ENCODE measurements at places on chromosomes 4 and X.

DNA sequence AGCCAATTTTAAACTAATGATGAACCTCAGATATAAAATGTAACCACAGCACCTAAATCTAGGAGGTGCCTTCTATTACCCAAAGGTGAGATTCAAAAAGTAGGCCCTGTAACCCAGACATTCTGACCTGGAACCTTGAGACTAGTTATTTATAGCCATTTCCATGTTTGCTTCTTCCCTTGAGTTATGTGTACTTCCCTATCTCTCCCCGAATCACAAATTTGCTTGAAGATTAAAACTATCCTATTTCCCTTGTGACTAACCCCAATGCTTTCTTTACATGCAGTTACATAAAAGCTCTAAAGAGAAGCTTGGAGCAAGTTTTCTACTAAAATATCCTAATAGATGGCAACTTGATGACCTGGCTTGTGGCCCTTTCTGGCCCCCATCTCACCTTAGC lies 32.6 kb upstream of the S100G start:
- DNase-seq: no peak

DNA sequence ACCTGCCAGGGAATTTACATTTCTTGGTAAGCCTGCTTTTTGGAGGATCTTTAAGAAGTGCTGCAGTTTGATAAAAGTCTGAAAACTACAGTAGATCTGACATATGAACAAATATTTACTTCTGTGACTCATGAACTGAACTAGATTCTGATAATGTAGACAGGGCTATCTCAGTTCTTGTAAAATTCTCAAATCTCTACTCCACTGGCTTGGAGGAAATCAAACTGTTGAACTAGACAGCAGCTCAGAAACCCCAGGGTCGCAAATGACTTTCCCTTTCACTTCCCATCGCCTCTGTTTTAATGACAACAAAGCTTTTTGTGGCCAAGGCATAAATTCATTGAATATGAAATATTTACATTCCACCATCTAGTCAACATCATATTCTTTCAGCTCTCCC lies 15.4 kb upstream of the OCIAD1 start:
- DNase-seq: no peak

- DNase-seq: no peak
Measured at GRCh38 chr4:55169352-55169961, 44.1 kb upstream of the KDR start.

DNA sequence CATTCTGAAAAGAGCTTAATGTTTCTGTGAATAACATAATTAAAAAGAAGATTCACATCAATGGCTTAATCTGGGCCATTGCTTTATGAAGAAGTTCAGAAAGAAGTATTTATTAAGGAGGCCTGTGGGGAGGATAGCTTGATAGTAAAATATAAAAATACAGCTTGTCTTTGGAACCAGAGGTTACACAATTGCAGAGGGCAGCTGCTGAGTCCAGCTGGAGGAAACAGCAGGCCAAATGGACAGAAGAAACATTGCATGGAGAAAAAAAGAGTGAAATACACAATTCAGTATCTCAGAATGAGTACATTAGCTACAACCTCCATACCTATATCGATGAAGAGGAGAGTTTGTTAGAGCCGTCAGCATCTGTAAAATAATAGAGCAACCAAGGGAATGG lies 148.0 kb upstream of the NPY2R start:
- DNase-seq: no peak

GRCh38 chr4:124409044-124409443 lies 303.5 kb downstream of the ANKRD50 start:
- no peak for DNase-seq

DNA sequence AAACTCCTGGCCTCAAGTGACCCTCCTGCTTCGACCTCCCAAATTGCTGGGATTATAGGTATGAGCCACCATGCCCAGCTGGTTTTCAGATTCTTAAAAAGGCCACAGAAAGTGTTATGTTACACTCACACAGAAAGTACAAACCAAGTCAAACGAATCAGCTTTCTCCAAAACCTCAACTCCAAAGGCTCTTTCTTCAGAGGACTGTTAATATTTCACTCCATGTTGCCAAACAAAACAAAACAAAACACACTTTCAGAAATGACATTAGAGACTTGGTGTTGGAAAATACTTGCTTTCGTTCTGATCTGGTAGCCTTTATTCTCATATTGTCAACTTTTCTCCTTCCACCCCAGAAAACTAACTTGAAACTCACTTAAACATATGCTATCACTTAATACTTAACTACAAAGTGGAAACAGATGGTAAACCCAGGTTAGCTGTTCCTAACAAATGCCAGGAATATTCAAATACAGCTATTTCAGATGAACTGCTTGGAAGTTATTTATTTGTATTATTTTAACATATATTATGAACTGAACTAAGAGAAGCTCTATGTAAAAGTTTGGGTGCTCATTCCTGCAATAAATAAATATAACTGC lies 34.7 kb downstream of the RLIM start:
- no peak for DNase-seq

GRCh38 chrX:24110069-24110468 lies 39.5 kb upstream of the ZFX start:
- no peak for DNase-seq

DNA sequence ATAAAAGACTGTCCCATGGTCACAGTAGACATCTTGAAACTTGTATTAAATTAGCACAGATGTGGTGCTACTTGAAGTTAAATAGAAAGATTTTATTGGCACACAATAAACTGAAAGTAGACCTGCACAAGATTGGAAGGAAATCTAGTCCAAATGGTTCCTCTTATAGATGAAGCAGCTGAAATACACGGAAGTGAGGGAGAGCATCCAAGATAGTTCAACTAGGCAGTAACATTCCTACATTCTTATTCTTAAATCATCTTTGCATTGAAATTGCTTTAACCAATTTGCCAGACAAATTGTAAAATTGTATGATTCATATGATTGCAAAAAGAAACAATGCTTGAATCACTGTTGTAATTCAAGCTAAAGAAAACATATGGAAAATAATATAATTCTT lies 87.6 kb upstream of the VCX3B start:
- DNase-seq: no peak

- DNase-seq: no peak
Measured at GRCh38 chr4:82753725-82754410, 44.7 kb downstream of the SCD5 start.

DNA sequence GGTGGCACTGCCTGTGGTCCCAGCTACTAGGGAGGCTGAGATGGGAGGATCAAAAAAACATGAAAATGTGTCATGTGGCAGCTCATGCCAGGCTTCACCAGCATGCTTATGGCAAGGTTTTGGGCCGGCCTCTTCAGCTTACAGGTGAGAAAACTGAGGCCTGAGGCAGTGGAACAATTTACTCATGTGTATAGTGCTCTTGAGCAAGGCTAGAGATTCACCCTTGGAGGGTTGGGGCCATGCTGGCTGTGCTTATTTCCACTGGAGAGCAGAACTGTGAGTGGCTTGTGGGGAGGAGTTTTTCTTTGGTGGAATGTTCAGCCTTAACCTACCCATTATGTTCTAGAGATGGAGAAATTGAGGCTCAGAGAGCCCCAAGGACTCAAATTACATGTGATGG lies 31.8 kb downstream of the NSD2 start:
- no peak for DNase-seq

DNA sequence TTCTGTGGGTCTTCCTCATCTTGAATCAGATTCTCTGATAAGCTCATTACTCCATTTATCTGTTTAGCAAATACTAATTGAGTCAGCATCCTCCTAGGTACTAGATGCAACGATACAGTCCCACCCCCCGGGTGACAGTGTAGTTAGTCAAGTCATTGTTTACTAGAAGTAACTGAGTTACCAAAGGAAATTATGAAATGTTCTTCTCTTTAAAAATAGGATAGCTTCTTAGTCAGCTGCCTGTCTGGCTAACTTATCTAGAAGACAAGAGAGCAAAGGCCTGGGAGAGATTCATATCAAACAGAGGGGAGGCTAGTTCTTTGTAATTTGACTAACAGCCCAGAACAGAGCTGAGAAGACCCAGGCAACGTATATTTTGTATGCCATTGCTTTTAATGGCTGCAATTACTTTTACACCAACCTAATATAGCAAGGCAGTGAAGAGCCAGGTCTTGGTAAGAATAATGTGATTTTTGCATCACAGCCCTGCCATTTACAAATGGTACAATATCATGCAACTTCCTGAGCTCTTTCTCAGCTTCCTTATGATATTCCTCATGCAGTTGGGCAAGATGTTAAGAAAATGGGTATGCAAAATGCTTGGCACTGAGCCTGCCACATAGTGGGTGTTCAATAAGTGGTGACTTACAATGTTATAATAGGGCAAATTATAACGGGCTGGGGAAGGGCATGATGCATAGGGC lies 149.9 kb downstream of the CHIC2 start:
- no peak for DNase-seq

DNA sequence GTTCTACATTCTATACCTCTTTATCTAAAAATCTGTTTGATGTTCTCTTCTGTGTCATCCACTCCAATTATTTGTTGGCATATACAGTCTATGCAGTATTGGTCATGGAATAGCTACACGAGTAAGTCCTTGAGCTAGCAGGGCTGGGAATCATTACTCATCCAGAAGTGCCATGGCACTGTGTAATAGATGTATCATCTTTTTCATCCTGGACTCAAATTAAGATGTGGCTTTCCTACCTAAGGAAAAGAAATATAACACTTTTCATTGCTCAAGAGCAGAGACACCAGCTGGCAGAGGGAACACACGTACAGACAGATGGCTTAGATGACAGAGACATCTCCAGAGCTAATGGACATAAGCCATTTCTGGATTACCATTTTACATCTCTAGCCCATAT lies 159.8 kb downstream of the FAM13A start:
- DNase-seq: no peak

DNA sequence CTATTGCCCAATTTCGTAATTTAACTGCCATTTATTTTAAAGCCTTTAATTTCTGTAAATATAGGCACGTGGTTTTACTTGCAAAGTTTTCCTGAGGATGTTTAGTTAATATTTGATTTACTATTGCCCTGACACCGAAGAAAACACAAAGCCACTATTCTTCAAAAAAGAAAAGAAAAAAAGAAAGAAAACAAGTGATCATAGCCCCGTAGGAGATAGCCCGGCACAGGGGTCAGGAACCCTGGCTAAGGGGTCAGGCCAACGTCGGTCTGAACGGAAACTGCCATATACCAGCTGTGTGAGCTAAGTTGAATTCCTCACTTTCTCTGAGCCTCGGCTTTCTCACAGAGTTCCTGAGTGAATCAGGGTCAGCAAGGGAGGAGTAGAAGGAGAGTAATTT lies 17.7 kb upstream of the LAMP2 start:
- no peak for DNase-seq

- no peak for DNase-seq
Measured at GRCh38 chr4:6941796-6942195, 32.2 kb downstream of the TBC1D14 start.

GRCh38 chr4:4560642-4561041 lies 18.8 kb upstream of the STX18 start:
- no peak for DNase-seq

DNA sequence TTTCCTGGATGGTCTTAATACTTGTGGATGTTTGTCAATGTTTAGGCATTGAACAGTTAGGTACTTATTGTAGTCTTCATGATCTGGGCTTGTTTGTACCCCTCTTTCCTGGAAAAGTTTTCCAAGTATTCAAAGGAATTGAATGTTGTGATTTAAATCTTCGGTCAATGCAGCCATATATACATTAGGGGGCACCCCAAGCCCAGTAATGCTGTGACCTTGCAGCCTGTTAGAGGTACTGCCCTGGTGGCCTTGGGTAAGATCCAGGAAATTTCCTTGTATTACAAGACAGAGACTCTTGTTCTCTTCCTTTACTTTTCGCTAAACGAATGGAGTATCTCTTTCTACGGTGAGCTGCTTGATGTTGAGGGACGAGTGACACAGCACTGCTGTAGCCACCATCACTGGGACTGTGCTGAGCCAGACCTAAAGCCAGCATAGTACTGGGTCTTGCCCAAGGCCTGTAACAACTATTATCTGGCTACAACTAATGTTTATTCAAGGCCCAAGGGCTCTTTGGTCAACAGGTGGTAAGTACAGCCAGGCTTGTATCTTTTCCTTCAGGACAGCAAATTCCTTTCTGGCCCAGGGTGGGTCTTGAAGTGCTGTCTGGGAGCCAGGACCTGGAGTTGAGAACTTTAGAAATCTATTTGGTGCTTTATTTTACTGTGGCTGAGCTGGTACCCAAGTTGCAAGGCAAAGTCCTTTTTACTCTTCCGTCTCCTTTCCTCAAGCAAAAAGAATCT lies 118.3 kb upstream of the ATOH1 start:
- DNase-seq: no peak

DNA sequence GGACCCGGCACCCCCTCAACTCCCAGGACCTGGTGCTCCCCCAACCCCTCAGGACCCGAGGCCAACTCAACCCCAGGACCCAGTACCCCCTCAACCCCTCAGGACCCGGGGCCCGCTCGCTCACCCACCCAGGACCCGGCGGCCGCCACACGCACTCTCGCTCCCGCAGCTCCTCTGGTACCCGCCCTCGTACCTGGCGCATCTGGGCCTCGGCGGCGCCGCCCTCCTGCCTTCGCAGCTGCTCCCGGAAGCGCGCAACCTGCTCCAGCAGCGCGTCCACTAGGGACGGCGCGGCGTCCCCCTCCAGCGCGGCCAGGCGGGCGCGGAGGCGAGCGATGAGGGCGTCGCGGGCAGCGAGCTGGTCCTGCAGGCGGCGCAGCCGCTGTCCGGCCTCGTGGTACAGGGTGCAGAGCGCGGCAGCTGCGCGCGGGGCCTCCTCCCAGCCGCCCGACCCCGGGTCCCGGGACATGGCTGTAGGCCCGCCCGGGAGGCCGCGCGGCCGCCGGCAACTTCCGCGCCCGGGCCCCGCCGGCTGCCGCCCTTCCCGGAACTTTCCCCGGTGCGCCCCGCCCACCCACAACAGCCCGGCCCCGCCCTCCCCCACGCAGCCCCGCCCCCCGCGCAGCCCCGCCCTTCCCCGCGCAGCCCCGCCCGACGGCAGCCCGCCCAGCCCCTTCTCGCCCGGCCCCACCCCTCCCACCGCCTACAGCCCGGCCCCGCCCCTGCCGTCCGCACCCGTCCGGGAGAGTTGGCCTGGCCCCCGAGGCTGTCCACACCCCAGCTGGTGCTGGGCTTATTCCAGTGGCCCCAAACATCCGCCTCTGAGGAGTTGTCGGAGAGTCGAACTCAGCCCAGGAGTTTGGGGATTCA lies at the start of gene TNIP2:
Gene TNIP2, minus strand, starts transcription at position 516 of the 870 bp plus-strand sequence. Its CDS starts 47 bp downstream, at position 469.
- DNase-seq: peak; percentile 50

- DNase-seq: no peak
Measured at GRCh38 chrX:140933874-140934655, 68.3 kb upstream of the SPANXB1 start.

- DNase-seq: no peak
Measured at GRCh38 chrX:78314561-78314960, 12.8 kb downstream of the CYSLTR1 start.

Data from NCI-H2227 treated with DMSO at 0.1 percent for 48 hours (cell line).